ENCODE measurements at places on chromosomes 1 and 21.

DNA sequence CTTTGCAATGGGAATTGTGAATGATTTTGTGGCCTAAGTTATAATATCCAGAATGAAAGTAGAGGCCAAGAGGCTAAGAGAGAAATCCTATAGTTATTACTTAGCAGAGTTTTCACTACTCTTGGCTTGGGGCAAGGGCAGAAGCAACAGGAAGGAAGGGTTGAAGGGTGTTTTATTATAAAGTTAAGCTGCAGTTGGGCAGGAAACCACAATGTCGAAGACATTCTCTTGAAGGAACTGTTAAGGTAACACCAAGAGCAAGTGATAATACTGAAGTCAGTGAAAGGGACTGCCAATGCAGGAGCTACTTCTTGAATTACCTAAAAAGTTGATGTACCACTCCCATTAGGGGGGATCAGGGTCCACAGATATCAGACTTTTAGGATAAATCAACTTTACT lies 8.3 kb downstream of the XCL2 start:
- DNase-seq = no peak

DNA sequence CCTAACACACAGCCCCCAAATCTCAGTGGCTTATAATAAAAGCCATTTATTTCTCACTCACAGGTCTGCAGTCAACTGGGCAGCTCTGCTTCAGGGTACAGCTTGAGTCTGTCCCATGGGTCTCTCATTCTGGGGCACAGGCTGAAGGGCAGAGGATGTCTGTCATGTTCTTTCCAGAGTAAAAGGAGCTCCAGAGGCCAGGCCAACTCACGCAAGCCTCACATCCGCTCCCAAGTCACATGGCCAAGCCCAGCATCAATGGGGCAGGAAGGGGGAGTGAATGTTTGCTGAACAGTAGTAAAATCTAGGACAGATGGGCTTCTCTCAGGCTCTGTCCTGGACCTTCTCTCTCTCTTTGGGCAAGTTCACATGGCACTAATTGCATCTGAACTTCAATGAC lies 7.1 kb upstream of the SSBP3 start:
- DNase-seq = peak; percentile 74

GRCh38 chr1:24126672-24127023 lies 14.7 kb upstream of the MYOM3 start:
- no peak for DNase-seq

DNA sequence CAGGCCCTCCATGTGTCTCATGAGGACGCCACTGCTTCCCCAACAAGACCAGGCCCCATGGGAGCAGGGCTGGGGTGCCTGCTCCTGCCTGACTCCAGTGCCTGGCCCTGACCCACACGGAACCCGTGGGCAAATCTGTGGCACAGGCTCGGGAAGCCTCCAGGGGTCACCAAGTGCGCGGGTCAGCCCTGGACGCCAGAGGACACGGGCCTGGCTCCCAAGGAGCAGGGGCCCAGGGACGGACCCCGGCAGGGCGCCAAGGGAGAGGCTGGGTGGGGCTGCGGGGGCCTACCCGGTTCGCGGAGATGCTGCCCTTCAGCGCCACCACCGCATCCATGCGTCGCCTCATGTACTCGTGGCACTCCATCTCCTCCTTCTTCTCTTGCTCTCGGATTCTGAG lies 31.9 kb downstream of the CFAP74 start:
- DNase-seq = no peak

DNA sequence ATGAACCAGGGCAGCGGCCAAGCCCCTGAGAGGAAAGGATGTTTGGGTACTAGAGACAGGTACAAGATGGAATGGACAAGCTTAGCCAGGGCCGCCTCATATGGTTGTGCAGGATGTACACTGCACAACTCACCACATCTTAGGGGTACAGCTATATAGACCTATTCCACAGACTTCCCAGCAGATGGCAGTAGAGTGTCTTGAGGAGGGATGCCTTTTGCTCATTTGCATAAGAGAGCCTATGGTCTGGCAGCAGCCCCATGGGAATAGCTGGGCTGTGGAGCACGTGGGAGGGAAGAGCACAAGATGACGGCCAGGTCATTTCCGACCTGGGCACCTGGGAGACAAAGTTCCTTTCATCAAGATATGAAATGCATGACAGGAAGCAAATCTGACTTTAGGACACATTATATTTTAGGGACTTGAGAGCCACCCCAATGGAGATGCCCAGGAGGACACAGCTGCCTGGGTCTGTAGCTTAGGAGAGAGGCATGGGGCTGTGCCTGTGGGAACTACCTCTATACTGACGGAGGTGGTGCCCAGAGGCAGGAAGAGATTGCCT lies 215.5 kb downstream of the KCNJ6 start:
- no peak for DNase-seq

GRCh38 chr1:77539519-77540142 lies 142.8 kb downstream of the ZZZ3 start:
- DNase-seq = peak; percentile 33

Data from right hindlimb (tissue), 1 donor.